Activated CD4-positive, alpha-beta T cell treated with anti-CD3 and anti-CD28 coated beads for 36 hours (primary cell): ENCODE measurements at places on chromosomes 7 and 10. TPM values are rescaled to one million over a fixed set of nuclear protein-coding genes. Genes with fewer than 3 reads are reported as not detected.

- DNase-seq: no peak
These were observed 76.9 kb downstream of the UBE2H start for GRCh38 chr7:129875745-129876411.

KLF14 gene
- total RNA-seq: not detected

DNA sequence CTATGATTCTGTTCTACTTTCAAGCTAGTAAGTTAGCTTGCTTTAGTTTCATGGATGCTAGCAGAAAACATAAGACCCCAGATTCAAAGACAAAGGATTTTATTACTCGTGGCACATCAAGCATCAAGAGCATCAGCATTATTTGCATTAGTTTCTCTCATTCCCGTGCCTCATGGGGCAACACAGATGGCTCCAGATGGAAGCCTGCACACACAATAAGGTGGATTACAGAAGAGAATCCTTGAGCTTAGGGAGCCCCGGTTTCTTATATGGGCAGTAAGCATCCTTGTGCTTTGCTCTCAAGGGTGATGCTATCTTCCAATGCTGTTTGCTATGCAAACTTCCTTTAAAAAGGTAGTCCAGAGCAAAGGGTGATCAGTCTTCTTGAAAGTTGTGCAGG is 10.7 kb upstream of the CAPZA2 start:
- no peak for DNase-seq

- DNase-seq: no peak
These were observed 10.9 kb upstream of the PAX2 start for GRCh38 chr10:100734295-100735086.

TCAF2 gene
- total RNA-seq: 47.6 TPM

- no peak for DNase-seq
These were observed 374.9 kb downstream of the BBS9 start for GRCh38 chr7:33504266-33504665.
